ENCODE measurements at places on chromosomes 11 and 22.

DNA sequence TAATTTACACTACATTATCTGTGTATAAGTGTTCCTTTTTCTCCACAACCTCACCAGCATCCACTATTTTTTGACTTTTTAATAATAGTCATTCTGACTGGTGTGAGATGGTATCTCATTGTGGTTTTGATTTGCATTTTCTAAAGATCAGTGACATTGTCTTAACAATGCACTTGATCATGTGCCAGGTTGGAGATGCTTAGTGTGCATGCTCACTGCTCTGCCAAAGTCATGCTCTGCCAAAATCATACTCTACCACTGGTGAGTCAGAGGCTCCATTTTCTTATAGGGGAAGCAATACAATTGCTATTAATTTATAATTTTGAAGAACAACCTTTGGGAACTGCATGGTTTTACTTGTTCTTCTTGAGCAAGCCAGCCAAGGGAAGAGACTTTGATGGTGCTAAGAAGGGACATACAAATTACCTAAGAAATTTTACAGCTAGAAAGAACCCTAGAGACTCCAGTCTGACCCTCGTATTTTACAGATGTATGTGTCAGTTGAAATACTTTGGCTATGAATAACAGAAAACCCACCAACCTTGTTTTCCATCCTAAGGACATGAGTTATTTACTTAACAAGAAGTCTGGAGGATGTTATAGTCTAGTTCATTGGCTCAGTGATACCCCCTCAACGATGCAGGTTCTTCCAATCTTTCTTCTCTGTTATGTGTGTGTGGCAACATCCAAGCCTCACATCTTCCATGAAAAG lies 368.9 kb downstream of the DDX10 start:
- no peak for DNase-seq

GRCh38 chr11:121656328-121657090 lies 203.7 kb upstream of the SORL1-AS1 start:
- DNase-seq = no peak

DNA sequence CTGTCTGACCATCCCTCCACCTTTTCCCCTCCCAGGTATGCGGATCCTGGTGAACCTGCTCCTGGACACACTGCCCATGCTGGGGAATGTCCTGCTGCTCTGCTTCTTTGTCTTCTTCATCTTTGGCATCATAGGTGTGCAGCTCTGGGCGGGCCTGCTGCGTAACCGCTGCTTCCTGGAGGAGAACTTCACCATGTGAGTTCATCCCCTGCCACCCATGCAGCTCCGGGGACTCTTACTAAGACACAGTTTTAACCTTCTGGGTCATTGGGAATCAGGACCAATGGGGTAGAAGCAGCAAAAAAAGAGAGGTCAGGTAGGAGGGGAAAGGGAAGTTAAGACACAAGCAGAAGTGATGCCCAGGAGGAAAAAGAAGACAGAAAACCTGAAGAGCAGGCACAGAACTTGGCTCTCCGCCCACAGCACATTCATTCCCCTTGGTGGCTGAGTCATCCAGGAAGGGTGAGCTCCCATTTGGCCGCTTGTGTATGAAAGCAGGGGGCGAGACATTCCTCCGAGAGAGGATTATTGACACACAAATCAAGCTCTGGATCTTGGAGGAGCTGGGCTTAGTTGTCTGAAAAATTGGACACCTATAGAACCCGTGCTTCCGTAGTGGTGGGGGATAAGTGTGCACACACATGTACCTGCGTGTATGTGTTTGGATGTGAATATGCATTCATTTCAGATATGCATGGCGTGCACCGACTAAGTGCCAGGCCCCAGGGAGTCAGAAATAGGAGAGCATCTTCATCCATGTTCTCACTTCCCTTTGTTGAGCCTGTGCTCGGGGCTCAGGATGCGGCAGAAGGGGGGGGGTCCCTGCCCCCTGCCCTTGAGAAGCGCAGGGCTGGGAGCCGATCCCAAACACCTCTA lies 64.2 kb downstream of the CACNA1I start:
- no peak for DNase-seq

GRCh38 chr22:29030618-29031226 lies 30.9 kb downstream of the C22orf31 start:
- no peak for DNase-seq

GRCh38 chr11:73152861-73153483 lies 10.9 kb upstream of the FCHSD2 start:
- peak; percentile 75 for DNase-seq

DNA sequence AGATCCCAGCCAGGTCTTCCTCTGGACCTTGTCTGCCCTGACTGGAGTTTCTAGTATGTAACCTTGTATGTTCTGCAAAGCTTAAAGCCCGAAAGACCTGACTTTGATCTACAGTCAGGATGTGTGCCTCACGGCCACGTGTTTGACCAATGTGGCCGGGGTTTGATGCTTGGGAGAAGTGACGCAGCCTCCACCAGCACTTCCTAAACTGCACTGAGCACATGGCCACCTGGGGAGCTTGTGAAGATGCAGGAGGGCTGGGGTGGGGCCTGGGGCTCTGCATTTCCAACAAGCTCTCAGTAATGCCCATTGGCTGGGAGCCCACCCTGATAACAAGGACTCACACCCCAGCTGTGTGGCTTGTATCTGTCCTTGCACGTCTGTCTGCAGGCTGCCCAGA lies 53.2 kb downstream of the NAT10 start:
- no peak for DNase-seq

GRCh38 chr11:6196396-6196795 lies 2.6 kb upstream of the OR52W1 start:
- DNase-seq = no peak

DNA sequence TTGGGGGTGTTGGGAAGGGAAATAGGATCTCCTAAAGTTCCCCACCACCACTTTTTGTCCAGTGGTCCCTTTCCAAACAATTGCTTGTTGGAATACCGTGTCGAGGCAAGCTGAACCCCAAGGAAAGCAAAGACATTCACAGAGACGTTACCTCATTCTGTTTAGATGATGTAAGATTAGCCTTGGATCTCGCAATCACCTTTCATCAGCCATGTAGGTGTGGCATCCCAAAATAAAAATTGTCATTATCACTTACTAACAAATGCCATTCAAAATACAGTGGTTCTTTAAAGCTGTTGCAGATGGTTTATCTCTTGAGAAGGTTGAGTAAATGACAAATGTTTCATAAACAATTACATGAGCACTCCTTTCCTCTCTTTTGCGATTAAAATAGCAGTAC lies 86.5 kb upstream of the SLC25A18 start:
- DNase-seq = no peak

DNA sequence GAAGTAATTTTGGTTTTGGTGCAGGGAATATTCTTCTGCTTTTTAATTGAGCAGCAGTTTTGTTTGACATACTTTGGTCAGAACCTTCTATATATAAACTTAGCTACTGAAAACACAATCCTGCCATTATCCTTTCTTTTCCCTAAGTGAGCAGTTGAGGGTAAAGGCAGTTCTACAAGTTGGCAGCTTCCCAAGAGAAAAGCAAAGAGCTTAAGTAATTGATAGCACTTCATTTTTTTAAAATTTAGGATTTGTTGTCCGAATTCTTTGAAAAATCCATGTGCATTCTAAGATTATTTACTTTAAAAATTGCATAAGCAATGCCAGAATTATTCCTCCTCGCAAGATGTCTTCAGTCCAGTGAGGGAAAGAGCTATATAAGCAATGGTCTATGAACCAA lies 1394.1 kb downstream of the FAM181B start:
- DNase-seq = no peak

DNA sequence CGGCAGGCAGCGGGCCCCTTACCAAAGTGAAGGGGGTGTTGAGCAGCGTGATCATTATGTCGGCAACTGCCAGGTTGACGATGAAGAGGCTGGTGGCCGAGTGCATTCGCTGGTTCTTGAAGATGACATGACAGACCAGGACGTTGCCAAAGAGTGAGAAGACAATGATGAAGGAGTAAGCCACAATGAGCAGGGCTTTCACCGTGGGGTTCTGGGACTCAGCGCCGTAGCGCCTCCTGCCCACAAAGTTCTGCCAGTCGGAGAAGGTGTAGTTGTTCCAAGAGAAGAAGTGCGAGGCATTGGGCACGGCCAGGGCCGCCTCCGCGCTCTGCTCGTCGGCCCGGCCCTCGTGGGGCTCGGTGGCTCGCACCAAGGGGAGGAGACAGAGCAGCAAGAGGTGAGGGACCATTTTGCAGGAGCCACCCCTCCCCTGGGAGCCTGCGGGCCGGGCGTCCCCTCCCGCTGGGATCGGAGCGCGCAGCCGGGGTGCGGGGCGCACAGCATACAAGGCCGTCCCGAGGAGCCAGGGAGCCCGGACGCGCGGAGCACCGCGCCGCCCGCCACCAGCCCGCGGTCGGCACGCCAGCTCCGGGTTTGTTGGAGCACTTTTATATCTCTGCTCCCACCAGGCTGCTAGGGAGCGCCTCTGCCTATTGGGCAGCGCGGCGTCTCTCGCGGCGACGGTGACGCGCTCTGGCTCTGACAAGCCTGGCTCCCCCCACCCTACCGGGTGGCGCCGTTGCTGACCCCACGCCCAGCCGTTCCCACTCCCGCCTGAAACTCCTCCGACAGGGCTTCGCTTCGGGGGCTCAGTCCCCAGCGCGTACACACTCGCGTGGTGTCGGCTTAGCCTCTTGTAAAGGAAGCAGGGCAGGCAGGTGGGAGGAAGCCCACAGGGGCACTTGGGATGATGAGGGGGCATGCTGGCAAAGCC lies at the start of gene GPR83:
Gene GPR83 (minus strand): TSS at position 581 of the 934 bp plus-strand sequence. CDS start 172 bp downstream, at position 409.
- DNase-seq = no peak

- DNase-seq = no peak
Observed at GRCh38 chr11:19853016-19853415, 140.4 kb downstream of the NAV2 start.

DNA sequence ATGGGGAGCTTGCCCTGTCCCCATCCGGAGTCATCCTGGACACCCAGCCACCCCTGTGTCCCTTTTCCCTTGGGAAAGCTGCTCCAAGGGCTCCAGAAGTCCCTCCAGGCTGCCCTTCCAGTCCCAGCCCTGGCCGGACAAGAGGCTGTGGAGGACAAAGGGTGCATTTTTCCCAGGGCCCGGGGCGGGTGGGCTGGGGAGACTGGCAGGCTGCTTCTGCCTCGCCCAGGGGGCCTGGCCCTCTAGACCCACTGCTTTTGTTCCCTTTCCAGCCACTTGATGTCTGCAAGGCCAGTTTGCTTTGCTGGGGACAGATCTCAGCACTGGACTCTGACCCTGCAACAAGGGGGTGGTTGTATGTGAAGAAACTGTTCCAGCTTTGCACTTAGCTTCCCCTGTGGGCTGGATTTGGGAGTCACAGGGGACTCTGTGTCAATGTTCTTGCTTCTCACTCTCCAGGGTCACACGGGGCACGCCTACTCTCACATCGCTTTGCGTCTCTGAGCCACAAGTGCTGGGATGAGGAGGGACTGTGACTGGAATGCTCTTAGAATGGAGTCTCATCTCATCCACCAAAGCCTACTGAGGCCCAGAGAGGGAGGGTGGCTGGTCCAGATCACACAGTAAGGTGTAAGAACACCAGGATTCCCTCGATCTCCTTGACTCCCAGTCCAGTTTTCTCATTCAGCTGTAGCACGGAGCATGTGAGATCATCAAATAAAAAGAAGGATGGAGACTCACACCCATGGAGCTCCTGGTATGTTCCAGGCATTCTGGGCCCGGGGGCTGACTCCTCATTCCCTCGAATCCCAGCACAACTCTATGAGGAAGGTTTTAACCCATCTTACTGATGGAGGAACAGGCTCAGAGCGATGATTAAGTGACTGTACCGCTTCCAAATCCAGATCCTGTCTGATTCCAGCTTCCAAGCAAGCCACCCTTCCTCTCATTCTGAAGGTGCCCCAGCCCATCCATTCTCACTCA lies 59.9 kb downstream of the FBXO7 start:
- no peak for DNase-seq

- DNase-seq = no peak
Observed at GRCh38 chr11:10619131-10619680, 50.7 kb upstream of the LYVE1 start.

GRCh38 chr11:116731821-116732220 lies 41.0 kb downstream of the BUD13 start:
- no peak for DNase-seq

- DNase-seq = no peak
Observed at GRCh38 chr11:28476049-28476448, 367.9 kb downstream of the METTL15 start.

DNA sequence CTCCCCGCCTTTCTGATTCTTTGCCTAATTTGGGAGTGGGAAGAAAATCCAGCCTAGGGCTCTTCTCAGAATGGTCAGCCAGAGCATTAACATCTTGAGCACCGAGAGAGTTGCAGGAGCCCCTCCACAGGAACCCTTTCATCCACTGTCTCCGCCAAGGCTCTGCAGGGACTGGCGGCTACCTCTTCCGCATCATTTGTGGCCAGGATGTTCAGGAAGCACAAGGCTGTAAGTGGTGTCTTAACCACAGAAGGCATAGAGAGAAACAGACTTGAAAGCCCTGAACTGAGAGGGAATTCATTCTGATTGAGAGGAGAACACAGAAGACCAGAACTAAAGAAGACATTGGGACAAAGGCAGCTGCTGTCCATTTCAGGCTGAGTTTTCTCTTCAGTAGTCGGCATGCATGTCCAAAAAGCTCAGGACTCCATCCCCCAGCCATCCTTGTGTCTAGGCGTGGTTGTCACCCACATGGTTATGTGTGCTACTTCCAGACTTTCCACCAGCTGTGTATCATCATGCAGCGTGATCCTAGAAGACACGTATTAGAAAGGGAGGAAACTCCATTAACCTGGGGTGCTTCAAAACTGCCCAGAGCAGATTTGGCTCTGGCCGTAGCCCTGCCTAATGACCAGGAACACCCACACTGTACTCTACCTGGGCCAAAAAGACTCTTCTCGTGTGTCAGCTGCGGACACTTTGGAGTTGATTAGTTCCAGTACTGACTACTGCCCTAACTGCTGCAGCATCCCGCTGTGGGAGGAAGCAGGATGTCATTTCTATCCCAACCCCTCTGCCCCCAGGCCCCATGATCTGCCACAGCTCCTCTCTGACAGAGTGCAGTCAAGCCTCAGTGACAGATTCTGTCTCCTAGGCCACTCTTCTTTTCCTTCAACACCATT lies 725.1 kb downstream of the NTM start:
- no peak for DNase-seq

DNA sequence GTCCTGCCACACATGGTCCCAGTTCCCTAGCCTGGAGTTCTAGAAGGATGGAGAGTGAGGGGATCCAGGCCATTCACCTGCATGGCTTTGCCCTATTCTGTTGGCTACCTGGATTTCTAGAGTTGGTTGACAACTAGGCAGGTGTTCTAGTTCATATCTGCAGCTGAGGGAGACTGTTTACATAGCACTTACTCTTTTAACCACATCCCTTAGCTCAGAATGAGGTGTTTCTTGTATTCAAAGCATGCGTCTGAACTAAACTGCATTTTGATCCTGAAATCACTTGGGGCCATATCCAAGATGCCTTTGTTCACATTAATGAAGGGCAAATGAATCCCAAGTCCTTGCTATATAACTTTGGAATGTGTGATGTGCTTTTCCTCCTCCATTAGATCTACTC lies 60.9 kb downstream of the SYT13 start:
- no peak for DNase-seq

Data from CD4-positive, alpha-beta T cell treated with Interleukin-1 beta for 1 hour (primary cell).